ENCODE measurements at places on chromosomes 6 and 20.

GRCh38 chr6:38266921-38267354, 372.8 kb downstream of the BTBD9 start:
- DNase-seq, result no peak

DNA sequence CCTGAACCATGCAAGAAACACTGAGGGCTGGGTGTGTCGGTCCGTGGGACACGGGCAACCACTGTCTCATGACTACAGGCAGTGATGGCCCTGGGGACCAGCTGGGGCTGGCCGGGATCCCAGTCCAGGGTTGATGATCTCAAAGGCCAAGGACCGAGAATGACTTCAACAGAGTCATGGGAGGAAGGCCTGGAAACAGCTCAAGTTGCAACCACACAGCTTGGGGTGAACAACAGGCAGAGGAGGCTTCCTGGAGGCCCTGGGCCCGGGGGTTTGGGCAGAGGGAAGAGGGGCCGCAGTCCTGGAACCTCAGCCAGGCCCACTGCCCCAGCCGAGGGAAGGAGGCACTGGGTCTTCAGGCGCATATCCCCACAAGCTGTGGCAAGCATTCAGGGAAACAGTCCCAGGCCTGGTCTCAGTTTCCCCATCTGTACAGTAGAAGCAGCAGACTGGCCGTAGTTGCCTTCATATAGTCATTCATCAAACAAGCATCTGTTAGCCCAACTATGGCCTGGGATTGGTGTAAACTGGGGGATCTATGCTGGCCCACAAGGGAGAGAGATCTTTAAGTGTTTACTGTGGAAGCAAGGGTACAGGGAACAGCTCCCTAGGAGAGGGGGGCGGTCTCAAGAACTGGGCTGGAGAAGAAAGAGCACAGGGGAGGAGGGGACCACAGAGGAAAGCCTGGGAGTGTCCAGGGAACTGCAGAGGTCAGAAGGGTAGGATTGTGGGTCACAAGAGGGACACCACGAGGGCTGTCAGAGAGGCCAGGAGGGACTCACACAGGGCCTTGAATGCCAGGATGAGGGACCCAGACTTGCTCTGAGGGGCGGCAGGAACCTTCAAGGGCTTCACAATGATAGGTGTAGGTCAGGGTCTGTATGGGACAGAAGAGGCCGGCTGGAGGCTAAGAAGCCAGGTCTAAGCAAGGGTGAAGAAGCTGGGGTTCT, 2.1 kb downstream of the MYL9 start:
- DNase-seq, result no peak

- DNase-seq, result no peak
These were observed 28.5 kb downstream of the TRAM2 start for GRCh38 chr6:52548353-52548713.

DNA sequence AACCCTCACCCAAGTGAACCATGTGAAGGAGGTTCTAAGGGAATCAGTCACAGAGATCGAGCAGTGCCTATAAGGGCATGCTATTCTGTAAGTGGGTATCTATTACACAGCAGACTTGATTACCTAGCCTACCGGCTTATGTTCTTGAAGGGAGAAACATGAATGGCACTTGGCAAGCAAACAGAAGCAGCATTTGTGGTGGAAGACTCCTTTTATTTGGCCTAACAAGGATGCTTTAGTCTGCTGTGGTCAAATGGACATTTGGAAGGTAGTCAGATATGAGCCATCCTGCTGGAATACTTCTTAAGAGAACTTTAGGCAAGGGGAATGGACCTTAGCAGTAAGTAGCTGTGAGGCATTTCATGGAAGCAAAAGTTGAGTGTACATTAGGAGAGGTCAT, 126.3 kb downstream of the COL12A1 start:
- DNase-seq, result no peak

DNA sequence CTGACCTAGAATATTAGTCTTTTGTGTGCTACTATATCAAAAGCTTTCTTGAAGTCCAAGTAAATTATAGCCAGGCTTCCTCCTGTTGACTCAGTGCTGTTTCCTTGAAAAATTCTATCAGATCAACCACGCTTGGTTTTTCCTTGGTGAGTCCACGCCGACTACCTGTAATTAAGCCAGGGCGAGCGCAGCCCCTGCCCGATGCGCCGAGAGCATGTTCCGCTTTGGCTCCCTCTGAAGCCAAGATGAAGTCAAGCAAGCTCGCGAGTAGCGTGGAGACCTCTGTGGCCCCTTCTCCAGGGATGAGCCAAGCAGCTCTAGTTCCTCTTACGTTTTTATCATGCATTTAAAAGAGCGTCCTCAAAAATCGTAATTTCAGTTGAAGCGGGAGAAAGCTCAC, 641.2 kb downstream of the CDH26 start:
- no peak for DNase-seq

DNA sequence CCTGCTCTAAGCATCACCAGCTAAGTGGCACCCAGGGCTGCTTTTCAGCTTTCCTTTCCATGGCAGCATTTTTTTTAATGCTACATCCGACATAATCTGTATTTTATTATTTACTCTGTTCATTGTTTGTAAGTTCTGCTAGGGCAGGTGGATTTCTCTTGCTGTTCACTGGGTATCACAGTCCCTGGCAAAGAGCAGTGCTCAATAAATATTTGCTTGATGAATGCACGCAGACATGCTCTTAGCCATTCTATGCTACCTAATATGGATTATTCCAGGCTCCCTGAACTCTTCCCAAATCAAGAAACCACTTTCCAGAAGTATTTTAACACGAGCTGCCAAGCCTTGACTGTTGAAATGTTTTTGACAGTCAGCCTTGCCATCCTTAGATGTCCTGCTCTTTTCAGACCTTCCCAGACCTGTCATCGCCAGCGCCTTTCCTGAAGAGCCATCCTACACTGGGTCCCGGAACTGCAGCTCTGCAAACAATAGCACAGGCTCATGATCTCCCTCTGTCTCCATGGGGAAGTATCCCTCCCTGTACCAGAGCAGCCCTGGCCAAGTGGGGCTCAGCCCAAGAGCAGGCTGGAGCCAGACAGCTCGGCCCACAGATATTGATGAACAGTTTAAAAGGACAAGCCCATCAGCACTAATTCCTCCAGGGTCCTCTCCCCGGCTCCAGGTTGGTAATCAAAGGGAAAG, 136.5 kb upstream of the CDH4 start:
- no peak for DNase-seq

DNA sequence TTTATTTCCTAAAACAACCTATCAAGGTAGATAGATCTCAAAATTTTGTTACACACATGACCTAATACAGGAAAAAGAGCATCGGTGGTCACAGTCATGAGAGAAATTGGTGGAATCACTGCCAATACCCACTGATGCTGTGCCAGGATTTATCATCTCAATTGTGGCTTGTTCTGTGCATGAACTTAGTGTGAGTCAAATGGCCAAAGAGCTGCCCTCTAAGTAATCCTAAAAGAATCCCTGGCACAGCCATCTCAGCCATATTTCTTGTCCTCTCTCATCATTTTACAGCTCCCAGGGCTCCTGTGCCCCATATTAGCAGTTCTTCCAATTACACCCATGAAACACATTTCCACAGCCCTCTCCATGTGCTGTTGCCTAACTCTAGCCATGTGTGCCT, 6.1 kb downstream of the GSTA5 start:
- DNase-seq, result no peak

- no peak for DNase-seq
These were observed 112.7 kb downstream of the SLC35B3 start for GRCh38 chr6:8322659-8323058.

DNA sequence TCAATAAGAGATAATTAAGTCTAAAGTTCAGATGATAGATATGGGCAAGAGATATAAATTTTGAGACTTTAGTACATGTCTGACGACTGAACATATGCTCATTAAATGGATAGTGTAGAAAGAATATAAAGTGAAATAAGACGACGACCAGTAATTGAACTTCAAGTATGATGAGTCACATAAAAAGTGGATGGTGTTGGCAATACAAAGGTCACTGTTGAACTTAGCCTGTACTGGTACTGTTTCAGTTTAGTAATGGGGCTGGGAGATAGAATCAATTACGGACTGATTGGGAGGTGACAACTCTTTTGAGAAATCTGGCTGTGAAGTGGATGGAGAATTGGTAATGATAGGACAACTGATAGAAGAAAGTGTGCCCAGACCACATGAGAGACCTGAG, 68.1 kb downstream of the IBTK start:
- DNase-seq, result no peak

GRCh38 chr6:153001767-153002612, 519 bp downstream of the MTRF1L start:
- DNase-seq, result no peak

DNA sequence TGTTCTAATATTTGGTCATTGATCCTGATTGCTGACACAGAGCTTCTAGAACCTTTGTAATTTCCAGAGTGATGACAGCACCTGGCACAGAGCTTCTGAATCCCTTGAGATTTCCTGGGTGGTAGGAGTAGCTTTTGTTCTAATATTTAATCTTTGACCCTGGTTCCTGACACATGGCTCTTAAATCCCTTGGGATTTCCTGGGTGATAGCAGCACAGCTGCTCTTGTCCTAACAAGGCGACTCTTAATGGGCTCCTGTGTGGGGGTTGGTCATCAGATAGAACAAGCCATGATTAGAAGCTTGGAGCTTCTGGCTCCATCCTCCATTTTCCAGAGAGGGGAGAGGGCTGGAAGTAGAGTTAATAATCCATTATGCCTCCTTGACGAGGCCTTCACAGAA, 18.4 kb downstream of the GMPR start:
- no peak for DNase-seq

DNA sequence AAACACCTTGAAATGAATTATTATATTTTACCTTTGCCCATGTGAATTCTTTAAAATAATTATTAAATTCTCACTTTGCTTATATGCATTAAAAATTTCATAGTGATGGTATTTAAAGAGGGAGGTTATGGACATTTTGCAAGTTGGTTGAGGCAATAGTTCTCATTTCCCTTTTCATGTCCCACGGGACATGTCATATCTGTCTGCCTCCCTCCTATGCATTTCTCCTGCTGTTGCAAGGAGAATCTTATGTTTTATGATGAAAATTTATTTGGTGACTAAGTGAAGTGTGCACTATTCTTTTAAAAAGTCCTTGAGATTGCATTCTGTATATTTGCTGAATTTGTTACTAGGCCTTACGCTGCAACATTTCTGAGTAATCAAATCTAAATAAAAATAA, 67.2 kb downstream of the UTRN start:
- DNase-seq, result no peak

- DNase-seq, result no peak
These were observed 36.7 kb upstream of the CHD6 start for GRCh38 chr20:41654884-41655283.

- DNase-seq, result no peak
These were observed 13.7 kb upstream of the PRDM13 start for GRCh38 chr6:99592900-99593299.

DNA sequence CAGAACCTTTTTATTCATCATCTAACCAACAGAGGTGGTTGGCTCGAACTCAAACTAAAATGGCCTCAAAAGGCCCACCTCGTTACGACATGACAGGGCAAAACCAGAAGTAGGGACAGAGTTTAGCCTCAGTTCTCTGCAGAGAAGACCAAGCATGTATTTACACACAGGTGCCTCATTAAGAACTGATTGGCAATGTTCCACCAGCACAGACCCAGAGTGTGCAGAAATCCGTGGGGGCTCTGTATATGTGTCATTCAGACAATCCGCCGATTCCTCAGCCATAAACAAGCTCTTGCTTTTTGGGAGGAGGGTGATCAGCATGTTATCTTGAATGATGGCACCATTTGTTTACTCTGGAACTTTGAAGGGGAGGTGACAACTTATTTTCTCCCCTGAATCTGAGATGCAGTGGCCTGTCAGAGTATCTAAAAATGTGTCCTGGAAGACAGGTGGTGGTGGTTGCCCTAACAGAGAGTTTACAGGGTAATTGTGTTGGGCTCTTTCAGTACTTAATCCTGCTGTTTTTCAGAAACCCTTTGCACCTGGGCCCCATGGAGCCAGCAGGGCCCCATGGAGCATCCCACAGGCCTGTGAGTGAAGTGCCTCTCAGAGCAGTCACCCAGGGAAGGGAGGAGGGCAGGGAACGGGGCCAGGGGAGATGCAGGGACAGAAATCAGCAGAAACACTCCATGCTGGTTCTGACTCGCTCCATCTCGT, 29.1 kb upstream of the C20orf203 start:
- no peak for DNase-seq

- DNase-seq, result no peak
These were observed 40.2 kb upstream of the CRISP1 start for GRCh38 chr6:49906526-49906925.

DNA sequence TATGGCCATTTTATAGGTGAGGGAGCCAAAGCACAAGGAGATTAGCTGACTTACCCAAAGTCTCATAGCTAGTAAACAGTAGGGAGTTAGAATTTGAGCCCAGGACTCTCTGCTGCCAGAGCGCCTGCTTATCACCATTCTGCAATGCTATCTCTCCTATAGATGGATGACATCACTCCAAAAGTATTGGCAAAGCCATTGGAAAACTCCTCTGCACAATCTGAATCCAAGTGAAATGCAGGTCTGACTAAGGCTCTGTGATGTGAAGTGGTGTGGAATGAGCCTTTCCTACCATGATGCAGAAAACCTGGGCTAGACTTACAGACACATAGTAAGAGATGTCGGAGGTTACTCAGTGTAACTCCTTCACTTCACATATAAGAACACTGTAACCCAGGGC, 106.3 kb downstream of the GRM1 start:
- no peak for DNase-seq

DNA sequence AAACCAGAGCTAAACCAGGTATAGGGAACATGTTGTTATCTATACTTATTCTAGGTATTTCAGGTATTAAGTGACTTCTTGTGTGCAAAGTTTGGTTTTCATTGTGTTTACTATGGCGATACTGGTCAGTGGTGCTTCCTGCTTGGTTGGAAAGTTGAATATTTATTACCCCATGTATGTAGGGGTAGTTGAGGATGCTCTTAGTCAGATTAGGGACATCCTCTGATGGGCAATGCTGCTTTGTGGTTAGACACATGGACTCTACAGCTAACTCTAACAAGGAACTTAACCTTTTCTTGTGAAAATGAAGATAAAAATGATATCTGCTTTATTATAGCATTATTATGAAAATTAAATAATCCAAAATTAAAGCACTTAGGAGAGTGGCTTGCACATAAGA, 44.1 kb upstream of the ENPP1 start:
- DNase-seq, result no peak

GRCh38 chr20:42098418-42098817, 480.2 kb upstream of the CHD6 start:
- DNase-seq, result no peak
